ENCODE measurements at places on chromosomes 13 and 19. TPM values are rescaled to one million over a fixed set of nuclear protein-coding genes. Genes with fewer than 3 reads are reported as not detected.

- no peak for DNase-seq
These were observed 45.3 kb upstream of the TRPC4 start for GRCh38 chr13:37914781-37915391.

DNA sequence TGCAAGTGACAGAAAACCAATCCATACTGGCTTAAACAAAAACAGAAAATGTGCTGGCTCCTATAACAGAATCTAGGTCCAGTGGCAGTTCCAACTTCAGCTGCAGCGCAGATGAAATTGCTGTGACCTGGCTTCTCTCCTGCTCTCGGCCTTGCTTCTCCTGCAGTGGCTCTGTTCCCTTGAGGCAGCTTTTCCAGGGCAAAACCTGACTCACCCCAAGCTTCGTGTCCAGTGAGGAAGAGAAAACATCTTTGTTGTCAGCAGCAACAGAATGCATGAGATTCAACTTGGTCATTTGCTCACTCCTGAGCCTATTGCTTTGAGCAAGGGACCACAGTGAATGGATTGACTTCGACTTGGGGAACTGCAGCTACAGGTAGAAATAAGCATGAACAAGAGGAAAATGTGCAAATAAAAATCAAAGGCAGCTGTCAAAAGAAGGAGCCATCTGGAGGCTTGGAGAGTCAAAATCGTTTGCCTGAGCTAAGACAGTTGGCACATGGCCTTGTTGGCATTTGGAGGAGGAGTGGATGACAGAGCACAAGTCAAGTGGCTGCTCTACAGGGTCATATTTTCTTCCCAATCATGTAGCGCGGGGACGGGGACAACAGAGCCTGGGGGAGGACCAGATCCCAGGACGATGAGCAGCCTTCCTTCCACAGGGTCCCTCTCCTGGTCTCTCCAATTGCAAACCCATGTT is 523.4 kb downstream of the FGF9 start:
- DNase-seq: no peak

DNA sequence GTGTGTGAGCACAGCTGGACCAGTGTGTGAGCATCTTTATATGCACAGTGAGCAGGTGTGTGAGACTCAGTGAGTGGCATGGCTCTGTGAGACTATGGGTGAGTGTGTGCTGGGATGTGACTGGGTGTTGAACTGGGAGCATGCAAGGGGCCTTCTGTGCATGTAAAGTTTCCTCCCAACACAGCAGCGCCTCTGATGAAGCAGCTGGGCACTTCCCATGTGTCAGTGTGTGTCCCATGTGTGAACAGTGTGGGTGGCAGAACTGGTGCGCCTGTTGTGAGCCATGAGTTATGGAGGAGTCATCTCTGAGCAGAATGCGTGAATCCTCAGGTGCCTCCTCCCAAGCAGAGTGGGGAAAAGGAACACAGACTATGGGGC is 24.1 kb downstream of the LGALS16 start:
- DNase-seq: no peak

GRCh38 chr13:88104576-88104975 is 433.4 kb downstream of the SLITRK5 start:
- no peak for DNase-seq

DNA sequence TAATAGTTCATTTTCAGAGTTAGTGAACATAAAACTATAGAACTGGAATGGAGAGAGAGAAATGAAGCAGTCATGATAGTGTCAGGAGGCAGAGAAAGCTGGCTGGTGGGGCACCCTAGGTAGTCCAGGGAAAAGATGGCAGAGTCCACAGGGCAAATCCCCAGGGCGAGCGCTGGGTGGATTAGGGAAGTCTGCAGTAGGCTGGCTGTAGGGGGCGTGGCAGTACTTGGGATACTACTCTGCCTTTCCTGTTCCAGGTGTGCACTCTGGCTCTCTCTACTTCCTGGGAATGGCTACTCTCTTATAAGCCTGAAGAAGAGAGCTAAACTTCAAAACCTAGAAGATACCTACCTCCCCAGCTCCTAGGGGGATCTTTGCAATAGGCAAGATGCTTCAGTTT is 232.9 kb upstream of the SLC10A2 start:
- DNase-seq: no peak

GRCh38 chr19:53908106-53908934 is 758 bp upstream of the CACNG7 start:
- DNase-seq: no peak

DNA sequence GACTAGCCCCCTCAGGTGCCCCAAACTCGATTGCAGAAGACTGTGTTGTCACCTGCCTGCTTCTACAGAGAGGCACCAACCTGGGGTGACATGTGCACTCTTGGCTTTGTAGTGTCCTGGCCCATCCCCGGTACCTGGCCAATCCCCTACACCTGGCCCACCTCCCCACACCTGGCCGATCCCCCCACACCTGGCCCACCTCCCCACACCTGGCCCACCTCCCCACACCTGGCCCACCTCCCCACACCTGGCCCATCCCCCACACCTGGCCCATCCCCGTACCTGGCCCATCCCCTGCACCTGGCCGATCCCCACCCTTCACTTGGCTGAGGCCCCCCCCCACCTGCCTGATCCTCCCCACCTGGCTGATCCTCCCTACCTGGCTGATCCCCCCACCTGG is 25.4 kb downstream of the ATP11A start:
- no peak for DNase-seq

GRCh38 chr13:110294146-110294545 is 12.8 kb downstream of the COL4A1 start:
- no peak for DNase-seq

GRCh38 chr19:17988161-17988560 is 19.8 kb upstream of the ARRDC2 start:
- no peak for DNase-seq

- DNase-seq: no peak
These were observed 4.4 kb downstream of the EFNB2 start for GRCh38 chr13:106530980-106531481.

- DNase-seq: no peak
These were observed 12.1 kb upstream of the HAS1 start for GRCh38 chr19:51735759-51736449.

DNA sequence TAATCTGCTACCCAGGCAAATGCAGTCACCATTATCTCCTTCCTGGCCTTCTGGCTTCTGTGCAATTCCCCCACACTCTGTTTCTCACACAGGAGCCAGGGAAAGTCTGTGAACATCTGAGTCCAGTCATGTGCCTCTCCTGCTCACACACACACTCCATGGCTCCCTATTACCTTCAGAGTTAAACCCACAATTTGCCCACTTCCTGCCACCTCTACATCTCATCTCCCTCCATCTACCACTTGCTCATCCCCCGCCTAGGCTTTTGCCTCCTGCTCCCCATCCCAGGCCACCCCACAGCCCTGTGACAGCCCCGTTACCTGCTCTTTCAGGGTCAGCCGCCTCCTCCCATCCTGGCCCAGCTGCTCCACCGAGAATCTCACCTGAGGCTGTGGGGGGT is 13.5 kb downstream of the IL12RB1 start:
- no peak for DNase-seq

- DNase-seq: no peak
These were observed 28.3 kb downstream of the ZNF507 start for GRCh38 chr19:32373585-32374295.

GRCh38 chr19:50835785-50836542 is 2.6 kb upstream of the KLK15 start:
- DNase-seq: peak; percentile 80

DNA sequence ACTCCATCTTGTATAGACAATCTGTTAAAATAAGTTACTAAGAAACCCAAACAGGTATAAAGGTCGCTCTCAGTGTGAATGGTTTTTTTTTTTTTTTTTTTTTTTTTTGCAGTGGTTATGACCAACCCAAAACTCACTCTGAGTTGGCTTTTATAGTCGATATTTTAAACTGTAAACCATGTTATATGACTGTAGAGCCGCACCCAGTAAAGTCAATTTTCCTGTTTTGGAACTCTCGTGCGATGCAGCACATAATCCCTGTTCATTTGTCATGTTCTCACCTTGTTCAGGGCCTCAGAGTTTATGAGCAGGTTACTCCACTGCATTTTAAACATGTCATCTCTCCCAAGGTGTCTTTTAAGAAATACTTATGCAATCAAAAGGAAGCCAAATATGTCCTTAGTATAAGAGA is 112.5 kb downstream of the KLF5 start:
- no peak for DNase-seq

- no peak for DNase-seq
These were observed 2.3 kb upstream of the N4BP2L1 start for GRCh38 chr13:32430018-32430747.

GRCh38 chr19:2974342-2975041 is 2.9 kb upstream of the TLE6 start:
- no peak for DNase-seq

GRCh38 chr19:35822579-35822978 is 9.9 kb upstream of the PRODH2 start:
- no peak for DNase-seq

DNA sequence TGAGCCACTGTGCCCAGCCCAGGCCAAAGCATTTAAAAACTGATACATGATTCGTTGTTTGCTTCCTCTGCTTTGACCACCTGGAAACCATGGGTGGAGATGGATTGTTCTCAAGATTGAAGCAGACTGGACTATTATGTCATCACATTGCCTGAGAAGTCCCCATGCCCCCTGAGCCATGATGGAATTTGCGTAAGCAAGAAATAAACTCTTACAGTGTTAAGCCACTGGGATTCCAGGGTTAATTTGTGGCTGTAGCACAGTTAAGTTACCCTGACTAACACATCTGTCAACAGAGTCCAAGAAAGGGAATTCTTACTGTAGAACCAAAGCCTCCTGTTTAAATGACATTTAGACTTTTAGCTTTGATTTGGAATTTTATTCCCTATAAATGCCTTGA is 19.4 kb upstream of the DHRS12 start:
- DNase-seq: no peak

- DNase-seq: peak; percentile 35
These were observed at the start of gene FLT1 for GRCh38 chr13:28494778-28495537. Gene FLT1, minus strand, starts transcription at chr13:28495128. Its CDS starts 285 bp downstream, at chr13:28494843.

DNA sequence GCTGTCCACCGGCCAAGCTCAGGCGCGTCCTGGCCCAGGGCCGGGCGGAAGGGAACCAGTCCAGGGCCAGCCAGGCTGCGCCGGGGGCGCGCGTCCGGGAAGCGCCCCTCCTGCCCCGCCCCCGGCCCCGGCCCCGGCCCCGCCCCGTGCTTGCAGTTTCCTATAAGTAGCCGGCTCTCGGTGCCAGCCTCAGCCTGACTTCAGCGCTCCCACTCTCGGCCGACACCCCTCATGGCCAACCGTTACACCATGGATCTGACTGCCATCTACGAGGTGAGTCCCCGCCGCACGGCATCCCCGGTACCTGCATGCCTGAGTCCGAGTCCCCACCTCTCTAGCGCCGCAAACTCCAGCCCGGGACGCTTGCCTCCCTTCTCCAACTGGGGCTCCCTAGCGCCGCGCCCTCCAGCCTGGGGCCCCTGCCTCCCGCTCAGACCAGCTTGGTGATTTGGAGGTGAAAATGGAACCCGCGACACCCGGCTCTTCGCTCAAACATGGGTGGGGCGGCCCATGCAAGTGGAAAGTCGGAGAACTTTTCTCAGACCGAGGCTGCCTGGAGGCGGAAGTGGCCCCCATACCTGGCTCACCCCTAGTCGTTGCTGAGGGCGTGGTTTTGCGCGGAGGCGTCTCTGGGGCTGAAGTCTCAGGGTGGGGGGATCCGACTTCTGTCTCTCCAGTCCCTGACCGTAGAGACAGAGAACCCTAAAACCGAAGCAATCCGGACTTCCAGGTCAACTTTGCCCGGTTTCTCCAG is at the start of gene ZFP36:
TSS of gene ZFP36 (plus strand) at position 192 of the 754 bp plus-strand sequence. CDS start at position 250, 58 bp downstream.
- peak; percentile 83 for DNase-seq

GRCh38 chr13:86856991-86857390 is 814.2 kb upstream of the SLITRK5 start:
- no peak for DNase-seq

DNA sequence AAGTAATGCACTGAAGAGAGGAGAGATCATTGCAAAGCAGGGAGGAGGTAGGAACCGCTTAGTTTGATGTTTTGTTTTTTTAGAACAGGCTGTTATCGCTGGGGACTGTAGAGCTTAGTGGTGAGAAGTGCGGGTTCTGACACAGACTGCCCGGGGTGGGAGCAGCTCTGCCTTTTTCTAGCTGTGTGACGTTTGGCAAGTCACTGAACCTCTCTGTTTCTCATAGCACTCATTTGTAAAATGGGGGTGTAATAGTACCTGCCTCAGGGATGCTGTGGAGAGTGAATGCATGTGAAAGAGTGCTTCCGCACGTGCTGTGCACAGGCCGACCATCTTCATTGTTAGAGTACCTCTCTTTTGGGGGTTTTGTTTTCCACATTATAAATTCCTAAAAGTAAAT is 19.3 kb downstream of the PRAM1 start:
- DNase-seq: no peak

DNA sequence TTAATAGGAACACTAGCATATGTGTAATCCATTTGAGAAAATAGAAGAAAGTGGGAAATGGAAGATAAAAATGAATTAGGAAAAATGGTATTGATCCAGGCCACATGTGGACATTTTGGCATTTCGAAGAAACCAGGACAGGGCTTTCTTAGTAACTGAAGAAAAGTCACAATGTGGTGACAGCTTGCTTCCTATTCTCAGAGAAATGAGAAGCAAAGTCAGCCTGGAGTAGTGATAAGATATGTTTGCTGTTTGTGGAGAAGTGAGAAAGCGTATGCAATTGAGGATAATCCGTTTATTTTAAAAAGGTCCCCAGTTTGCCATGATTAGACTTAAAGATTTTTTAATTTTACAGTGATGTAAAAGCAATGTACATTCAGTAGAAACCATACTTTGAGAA is 127.9 kb downstream of the SLITRK6 start:
- no peak for DNase-seq

GRCh38 chr19:16462757-16463250 is 9.0 kb downstream of the EPS15L1 start:
- DNase-seq: no peak

- DNase-seq: peak; percentile 27
These were observed 512 bp downstream of the RPS19 start for GRCh38 chr19:41860419-41861115.

DNA sequence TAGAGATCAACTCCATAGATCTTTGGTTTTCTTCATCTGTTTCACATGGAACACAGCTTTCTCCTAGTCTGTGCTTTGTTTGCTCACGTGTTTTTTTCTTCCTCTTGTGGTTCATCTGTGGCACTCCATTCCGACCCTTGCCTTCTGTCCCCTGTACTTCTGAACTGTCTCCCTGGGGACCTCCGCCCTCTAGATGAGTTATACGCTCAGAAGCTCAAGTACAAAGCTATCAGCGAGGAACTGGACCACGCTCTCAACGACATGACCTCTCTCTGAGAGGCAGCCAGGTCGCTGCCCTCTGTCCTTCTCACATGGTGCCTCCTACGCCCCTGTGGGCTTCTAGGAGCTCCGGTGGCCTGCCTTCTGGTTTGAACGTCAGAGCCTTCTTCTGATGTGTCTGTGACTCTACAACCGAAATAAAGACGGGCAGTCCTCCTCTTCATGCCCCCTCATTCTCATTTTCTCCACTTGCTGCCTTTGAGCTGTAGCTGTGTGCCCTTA is 16.6 kb upstream of the RAB8A start:
- no peak for DNase-seq

- DNase-seq: peak; percentile 36
These were observed 8.1 kb downstream of the NKPD1 start for GRCh38 chr19:45152504-45153338.

- DNase-seq: no peak
These were observed 324.7 kb downstream of the DLEU7 start for GRCh38 chr13:50518781-50519201.

Gene ZNF415
- total RNA-seq: 5.8 TPM

Gene TSSK6
- total RNA-seq: 4.3 TPM

Gene RNF225
- 0.44 TPM for total RNA-seq

Gene ALG5
- total RNA-seq: 25.8 TPM

Gene UPF3A
- 68.3 TPM for total RNA-seq

Gene ZNF763
- total RNA-seq: 10.0 TPM

Gene BEST2
- total RNA-seq: not detected

Gene ZNF304
- 12.4 TPM for total RNA-seq

Gene ANGPTL8
- not detected for total RNA-seq

Gene RASIP1
- 0.12 TPM for total RNA-seq
